ENCODE measurements at places on chromosomes 13 and 19.

DNA sequence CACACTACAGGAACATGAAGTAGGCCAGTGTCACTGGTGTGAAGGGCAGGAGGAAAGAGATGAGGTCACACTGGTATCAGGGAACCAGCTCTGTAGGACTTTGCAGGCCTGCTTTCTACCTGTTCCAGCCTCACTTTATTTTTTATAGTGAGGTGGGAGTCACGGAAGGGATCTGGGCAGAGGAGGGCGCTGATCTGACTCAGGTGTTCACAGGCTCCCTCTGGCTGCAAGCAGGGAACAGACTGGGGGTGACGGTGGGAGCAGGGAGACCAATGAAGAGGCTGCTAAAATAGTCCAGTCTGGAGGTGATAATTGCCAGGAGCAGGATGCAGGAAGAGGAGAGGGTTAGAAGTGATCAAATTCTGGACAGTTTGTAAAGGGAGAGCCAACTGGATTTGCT is 2.8 kb downstream of the THAP8 start:
- no peak for DNase-seq

- DNase-seq: no peak
These were observed 33.7 kb downstream of the SHISA2 start for GRCh38 chr13:26017932-26018665.

- DNase-seq: no peak
These were observed 41.2 kb upstream of the TNFSF11 start for GRCh38 chr13:42532561-42533335.

GRCh38 chr13:105612541-105612940 is 922.9 kb downstream of the EFNB2 start:
- no peak for DNase-seq

DNA sequence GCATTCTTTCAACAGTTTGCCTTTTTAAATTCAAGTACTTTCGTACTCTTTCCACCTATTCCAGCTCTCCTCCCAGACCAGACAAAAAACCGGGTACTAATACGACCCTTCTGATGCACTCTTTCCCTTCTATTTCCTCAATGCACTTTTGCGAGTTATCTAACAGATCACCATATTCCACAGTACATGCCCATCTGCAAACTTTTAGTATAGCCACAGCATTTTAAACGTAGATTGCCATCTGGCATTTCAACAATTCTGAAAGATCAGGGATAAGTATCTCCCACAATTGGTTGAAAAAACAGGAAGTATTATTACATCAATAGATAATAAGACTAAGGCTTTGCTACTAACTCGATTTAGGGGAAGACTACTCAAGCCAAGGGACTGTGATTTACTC is 31.5 kb downstream of the RBM26 start:
- no peak for DNase-seq

DNA sequence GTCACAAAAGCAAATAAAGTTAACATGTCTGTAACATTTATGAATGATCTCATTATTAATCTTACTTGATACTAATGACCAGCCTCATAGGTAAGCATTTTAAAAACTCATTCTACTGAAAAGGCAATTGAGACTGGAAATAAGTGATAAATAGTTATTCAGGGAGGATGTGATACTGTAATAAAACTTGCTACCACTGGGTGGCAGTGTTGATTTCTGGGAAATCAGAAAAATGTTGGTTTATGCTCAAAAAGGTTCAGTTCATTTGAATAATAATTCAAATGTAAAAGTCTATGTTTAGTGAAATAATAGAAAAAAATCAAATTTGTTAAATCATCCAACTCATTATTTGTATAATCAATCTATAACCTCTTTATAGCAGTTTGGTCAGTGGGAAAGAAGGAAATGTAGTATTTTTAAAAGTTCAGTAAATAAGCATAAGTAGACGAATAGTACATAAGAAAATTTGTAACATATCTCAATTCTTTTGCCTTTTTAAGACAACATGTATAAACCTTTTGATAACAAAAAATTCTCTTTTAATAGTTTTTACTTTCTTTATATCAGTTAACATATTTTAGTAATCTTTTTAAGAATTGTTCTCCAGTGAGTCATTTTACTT is 9.6 kb downstream of the ABHD13 start:
- DNase-seq: peak; percentile 17

- no peak for DNase-seq
These were observed 34.5 kb upstream of the CEACAM8 start for GRCh38 chr19:42629191-42629590.

GRCh38 chr13:98252931-98253470 is 75.9 kb upstream of the RNF113B start:
- DNase-seq: no peak

DNA sequence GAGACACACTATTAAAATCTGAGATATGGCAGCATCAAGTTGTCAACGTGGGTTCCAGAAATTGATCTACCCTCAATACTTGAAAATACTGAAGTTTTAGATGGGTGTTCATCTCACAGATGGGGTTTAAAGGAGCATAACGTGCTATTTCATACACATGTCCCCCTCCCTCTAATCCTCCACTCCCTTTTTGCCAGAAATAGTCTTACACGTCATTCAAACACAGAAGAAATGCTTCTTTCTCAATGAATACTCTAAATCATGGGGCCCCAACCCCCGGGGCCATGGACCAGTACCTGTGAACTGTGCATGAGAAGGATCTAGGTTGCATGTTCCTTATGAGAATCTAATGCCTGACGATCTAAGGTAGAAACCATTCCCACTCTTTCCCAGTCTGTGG is 19.6 kb downstream of the KLF12 start:
- no peak for DNase-seq

GRCh38 chr13:113211774-113212173 is 2.4 kb downstream of the CUL4A start:
- DNase-seq: peak; percentile 17

DNA sequence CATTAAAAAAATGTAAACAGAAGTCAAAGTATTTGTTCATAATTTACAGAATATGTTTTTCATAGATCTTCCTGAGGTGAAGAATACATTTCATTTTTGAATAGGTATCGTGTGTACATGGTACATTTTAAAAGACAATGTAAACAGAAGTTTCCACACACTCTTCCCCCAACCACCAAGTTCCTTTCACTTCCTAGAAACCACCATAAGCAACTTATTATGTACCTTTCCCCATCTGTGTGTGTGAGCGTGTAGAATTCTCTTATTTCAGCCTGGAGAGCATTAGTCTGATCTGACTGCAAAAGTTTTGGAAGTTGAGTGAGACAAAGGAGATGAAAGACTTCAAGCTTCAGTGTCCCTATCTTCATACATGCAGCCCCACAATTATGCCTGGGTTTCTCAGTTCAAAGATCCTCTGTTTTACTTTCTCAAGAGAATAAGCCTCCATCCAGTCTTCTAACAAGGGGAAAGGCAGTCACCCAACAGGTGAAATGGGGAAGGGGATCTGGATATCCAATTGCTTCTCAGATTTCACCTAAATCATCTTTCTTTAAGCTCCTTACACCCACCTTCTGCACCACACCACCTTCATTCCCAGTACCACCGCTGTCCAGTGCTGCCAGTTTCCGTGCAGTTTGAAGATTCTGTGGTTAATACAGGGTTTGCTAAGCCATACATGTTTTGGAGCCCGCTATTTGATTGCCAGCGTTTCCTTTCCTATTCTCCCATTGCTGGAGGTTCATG is 2.1 kb downstream of the TEX30 start:
- DNase-seq: no peak

DNA sequence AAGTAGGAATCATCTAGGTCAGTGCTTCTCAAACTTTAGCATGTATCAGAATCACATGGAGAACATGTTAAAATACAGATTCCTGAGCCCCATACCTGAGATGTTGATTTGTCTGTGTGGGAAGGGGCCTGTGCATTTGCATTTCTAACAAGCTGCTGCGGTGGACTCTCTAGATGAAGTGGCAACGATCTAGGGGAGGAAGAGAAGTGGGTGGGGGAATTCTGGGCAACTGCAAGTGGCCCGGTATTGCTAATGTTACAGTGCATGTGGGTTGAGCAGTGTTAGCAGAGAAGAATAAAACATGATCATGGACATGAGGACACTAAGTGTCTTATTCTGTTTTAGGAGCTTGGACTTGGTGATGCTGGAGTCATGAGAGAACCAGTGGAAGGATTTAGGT is 329.0 kb downstream of the OLFM4 start:
- no peak for DNase-seq

DNA sequence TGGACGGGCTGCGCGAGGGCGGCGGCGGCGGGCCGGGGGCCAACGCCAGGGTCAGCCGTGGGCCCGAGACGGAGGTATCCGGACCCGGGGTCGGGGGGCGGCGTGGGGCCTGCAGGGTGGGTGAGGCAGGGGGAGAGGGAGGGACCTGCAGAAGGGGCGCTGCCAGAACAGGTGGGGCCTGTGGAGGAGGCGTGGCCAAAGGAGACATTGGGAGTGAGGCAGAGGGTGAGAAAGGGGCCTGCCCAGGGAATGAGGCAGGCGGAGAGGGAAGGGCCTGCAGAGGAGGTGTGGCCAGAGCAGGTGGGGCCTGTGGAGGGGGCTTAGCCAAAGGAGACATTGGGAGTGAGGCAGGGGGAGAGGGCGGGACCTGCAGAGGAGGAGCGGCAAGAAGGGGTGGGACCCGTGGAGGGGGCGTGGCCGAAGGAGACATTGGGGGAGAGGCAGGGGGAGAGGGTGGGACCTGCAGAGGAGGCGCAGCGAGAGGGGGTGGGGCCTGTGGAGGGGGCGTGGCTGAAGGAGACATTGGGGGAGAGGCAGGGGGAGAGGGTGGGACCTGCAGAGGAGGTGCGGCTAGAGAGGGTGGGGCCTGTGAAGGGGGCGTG is 4.2 kb downstream of the PRR36 start:
- DNase-seq: peak; percentile 11

DNA sequence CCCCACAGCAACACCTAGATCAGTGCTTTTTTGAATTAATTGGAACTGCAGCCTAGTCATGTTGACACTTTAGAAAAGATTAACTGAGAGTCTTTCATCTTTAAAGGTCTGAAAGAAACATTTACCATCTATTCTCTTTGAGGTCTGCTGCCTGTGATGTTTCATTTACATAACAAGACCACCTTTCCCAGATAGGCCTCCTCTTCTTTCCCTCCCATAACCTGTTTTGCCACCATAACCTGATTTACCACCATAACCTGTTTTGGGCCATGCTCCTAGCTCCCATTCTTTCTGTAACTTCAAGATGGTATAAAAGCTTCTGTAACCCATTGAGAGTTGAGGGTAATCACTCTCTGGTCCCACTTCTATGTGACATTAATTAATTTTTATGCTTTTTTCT is 320.8 kb downstream of the PCDH20 start:
- DNase-seq: no peak
